ENCODE measurements at places on chromosomes 4 and X.

DNA sequence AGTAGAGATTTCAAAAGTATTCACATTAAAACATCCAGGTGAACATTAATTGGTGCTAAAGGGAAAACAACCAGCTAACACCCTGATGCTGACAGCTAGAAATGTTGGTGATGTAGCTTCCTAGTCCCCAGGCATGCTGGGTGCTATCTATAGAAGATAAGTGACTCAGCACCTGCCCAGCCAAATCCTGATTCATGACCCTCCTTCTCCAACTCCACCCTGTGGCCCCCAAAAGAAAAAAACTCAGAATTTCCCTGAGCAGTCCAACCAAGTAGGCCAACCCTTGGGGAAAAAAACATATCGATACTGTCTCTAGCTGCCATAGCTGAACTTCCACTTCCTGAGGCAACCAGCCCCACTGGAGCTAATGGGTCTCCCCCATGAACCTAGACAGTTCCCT lies 197.6 kb upstream of the KLF3 start:
- DNase-seq: no peak

DNA sequence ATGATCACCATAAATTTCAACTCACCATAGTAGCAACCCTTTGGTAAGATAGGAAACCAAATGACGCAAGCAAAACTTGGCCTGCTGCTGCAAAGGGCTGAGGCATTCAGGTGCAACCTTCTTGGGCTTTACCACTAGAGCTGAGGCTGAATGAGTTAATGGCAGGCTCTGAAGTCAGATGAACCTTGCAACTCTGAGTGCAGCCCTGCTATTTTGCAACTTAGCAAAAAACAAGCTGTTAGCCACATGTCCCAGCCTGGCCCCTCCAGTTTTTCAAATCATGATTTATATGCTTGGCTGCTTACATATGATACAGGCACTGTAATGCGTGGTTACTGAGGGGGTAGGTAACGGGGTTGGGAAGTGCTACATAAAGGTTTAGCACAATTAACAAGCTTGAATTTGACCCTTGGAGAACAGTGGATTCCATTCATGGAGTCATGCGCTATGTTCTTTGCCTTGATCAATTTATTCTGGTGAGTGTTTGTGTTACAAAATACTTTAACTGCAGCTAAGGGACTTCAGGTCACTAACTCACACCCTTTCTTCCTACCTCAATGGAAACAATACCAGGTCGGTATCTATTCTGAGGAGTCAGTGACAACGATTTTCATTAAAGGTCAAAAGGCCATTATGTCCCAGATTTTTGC lies 80.5 kb upstream of the PPARGC1A start:
- DNase-seq: no peak

DNA sequence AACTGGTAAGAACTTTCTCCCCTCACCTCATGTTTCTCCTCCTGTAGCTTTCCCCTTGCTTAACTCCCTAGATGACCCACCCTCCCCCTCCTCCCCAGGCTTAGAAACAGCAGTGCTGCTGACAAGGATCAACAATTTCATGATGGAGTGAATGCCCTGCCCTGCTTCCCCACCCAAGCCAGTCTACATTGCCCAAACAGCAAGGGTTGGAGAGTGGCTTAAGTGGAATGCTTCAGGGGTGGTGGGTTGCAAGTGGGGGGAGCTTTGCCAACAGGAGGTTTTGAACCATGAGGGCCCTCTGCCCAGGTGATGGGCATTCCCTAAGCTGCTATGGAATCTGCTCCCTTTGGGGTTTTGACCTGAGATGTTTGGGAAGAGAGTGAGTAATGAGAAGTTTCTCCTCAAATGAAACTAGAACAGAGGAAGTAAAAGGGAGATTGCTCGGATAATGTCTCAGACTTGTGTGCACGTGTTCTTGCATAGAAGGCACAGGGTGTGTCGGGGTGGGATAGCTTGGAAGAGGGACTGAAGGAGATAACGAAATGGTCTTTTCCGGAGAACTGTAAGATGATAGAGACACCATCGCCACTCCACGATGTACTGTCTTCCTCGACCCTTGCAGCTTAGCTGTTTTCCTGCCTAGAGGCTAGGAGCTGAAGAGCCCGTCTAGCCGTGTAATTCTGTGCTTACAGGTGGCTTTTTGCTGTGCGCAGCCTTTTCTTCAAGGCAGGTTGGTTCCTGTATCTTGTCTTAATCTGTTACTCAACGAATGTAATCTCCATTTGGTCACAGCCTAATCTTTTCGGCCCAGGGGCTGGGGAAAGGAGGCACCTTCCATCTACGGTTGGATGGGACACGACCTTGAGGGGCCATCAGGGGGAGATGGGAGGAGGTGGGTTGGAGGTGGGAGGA lies 10.1 kb downstream of the GDPD2 start:
- DNase-seq: no peak

DNA sequence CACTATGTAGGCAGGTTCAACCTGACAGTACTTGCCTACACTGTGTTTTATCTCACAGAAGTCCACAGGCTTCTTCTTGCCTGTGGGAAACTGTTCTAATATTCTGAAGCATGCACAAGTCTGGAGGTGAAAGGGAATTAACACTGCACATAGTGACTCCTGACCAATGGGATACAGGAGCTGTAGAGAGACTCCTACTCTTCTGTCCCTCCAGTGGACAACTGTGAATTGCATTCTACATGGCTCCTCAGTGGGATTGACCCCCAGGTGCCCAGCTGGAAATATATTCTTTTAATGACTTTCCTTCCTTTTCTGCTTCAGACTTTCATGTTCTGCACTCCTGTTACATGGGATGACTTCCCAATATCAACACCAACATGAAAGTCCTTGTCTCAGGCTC lies 8.2 kb upstream of the YIPF6 start:
- DNase-seq: no peak

GRCh38 chr4:107006218-107006617 lies 29.9 kb downstream of the DKK2 start:
- DNase-seq: no peak

DNA sequence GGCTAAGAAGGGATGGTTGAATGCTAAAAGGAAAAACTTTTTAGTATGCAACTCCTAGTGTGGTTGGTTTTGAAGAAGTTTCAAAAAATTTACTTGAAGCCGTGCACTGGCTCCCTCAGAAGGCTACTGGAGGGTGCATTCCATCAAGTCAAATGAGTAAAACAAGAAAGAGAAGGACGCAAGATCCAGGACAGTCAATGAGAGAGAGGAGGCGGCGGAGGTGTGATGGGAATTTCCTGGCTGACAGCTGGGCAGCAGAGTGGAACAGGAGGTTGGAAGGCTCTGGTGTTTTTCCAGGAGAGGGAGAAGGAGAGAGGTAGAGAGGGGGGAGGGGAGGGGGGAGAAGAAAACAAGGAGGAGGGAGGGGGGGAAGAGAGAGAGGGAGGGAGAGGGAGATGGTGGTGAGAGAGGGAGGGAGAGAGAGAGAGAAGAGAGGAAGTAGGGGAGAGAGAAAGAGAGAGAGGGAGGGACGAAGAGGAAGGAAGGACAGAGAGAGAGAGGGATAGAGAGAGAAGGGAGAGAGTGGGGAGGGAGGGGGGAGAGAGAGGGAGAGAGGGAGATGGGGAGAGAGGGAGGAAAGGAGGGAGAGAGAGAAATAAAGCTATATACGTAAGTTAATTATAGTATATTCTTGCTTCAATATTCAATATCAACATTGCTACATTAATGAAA lies 126.4 kb downstream of the SH3KBP1 start:
- no peak for DNase-seq

DNA sequence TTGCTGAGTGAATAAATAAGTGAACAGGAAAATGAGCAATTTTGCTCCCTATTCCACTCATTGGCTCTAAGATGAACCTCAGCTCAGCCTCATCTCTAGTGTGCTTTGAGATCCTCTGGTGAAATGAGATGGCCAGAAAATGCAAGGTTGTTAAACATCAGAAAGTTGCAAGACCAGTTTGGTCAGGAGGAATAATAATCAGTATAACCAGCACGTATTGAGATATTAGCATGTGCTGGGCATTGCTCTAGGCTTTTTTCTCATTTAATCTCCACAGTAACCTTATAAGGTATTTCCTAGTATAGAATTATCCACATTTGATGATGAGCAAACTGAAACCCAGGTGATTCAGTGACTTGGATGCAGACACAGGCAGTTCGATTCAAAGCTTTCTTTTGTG lies 110.5 kb upstream of the PAK3 start:
- DNase-seq: no peak

Measured in activated CD8-positive, alpha-beta memory T cell treated with anti-CD3 and anti-CD28 coated beads for 1 hour (primary cell).